HFF-Myc (cell line): ENCODE measurements at places on chromosomes 1 and 21.

DNA sequence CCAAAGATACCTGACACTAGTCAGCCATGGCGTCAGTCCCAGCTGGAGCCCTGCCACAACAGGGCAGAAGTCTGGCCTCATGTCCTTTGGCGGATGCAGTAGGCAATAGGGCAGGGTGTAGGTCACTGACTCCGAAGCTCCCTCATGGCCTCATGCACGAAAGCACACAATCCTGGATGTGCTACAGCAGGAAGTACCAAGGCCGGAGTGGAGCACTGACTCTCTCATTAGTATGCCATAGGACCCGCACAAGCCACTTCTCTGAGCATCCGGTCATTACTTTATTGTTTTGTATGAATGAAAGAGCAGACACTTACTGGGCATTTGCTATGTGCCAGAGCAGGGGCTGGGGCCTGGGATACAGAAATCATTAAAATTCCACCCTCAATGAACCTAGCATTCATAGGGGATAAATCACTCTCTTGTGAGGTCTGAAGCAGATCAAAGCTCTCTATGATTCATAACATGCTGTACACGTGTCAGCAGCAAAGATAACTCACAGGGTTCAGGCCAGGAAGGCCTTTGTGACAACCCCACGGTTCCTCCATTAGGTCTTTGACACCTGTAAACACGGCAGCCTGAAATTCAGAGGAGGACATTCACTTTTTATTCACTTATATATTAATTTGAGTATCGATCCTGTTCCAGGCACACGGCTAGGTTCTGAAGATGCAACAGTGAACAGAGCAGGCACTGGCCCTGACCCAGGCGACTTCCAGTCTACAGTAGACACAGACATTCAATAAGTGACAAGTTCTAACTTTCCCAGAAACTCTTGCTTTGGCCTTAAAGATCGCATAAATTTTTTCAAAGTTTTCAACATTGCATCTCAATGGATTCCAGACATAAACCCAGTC is 357.9 kb upstream of the USP24 start:
- no peak for DNase-seq

- no peak for DNase-seq
Observed at GRCh38 chr1:229953736-229954326, 113.2 kb upstream of the GALNT2 start.

DNA sequence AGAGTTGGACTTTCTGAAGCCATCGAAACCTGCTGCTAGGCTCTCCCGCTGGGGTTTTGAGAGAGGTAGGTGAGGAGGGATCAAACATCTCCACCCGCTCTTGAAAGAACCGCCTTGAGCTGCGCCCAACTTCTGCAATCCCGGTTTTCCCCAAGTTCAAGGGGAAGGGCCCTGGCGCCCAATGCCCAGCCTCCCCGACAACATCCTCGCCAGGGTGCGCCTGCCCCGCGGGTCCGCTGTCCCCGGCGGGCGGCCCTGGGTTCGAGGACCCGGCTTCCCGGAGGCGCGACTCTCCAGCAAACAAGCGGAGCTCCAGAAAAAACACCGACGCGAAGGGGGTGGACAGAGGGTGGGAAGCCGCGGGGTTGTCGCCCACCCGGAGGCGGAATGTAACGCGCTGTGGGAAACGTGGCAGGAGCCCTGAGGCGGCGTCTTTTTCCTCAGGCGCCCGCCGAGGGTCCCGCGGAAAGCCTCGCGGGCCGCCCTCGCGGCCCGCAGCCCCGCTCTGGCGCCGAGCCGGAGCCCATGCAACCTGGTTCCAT is 607 bp downstream of the BTG3 start:
- no peak for DNase-seq

DNA sequence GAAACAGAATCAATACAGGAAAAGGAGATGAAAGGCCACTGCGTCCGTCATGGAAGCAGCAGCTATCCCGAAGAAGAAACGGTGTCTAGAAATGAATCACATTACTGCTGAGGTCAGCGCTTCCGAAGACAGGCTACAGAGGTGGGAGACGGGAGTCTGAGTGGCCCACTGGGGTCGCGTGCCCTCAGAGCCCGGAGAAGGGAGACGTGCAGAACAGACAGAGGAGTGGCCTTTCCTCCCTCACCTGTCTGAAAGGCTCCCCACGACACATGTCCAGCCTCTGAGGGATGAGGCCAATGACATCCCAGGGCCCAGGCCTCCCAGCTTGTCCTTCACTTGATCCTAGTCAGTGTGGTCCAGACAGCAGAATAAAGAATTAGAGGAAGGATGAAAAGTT is 35.9 kb downstream of the VPS26C start:
- DNase-seq: no peak

DNA sequence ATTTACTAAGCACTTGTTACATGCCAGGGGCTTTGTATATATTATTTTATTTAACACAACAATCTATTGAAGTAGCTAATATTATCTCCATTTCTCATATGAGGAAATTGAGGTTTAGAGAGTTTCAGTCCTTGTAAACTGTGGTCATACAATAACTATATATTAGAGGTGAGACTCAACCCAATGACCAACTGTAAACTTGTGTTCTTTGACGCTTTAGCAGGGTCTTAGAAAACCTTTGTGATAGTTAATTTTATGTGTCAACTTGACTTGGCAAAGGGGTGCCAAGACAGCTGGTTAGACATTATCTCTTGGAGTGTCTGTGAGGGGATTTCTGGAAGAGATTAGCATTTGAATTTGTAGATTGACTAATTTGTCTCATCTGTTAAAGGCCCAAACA is 252.4 kb upstream of the B3GALT2 start:
- no peak for DNase-seq

GRCh38 chr1:111101854-111102642 is 37.8 kb downstream of the DRAM2 start:
- DNase-seq: no peak

DNA sequence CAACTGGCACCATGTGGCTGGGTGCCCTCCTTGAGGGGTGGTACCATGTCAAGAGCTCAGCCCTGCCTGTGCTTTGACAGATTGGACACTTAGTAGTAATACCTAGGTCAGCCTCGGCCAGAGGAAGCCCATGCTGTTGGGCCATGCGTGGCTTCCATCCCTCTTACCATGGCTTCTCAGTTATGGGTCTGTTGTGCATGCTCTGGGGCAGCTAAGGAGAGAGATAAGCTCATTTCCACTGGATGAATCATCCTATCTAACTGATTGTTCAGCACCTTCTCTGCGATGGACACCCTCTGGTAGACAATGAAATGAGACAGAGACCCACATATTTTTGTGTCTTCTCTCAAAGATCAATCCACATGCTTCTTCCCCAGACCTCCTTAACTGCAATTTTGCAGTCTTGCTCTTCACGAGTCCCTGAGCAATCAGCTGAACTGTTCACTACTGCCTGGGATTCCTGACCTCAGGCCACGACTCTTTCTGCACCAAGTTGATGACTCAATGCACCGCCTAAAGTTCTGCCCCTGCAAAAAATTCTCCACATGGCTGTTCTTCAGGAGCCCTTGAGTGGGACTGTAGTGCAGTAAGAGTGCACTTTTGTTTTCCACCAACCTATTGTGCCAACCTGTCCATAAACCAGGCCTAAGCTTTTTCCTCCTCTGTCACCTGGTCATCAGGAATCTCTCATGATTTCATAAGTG is 6.9 kb upstream of the TRIM62 start:
- DNase-seq: no peak

DNA sequence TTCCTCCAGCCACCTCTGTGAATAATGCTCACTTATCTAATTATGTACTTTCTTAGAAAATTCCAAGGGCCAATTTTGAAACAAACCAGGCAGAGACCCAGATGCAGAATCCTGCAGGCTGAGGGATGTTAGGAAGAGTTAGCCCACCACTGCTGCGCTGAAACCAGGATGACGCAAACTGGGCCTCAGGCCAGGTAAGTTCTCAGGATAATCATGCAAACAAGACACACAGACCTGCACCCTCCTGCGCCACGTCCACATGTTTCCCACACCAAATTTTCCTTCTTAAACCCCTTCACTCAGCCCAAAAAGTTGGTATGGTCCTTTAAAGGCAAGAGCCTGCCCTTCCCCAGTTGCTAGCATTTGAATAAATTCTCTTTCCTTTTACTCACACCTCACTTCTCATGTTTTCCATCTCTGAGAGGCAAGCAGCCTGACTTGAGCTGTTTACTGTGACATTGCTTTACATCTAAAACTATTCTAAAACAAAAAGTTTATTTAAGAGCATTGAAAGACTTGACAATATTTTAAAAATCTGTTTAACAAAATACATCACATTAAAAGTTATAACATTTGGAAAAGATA is 887.1 kb downstream of the LRRIQ3 start:
- DNase-seq: no peak

GRCh38 chr1:1891349-1892078 is 627 bp upstream of the GNB1 start:
- DNase-seq: no peak

GRCh38 chr1:180270530-180271271 is 40.6 kb downstream of the LHX4 start:
- DNase-seq: no peak

GRCh38 chr1:3261969-3262579 is 192.4 kb upstream of the ARHGEF16 start:
- no peak for DNase-seq

GRCh38 chr1:26858891-26859640 is 3.9 kb upstream of the SFN start:
- DNase-seq: no peak
